ENCODE measurements at places on chromosomes 3 and 15. TPM values are rescaled to one million over a fixed set of nuclear protein-coding genes. Genes with fewer than 3 reads are reported as not detected.

Gene SLC22A13
- 1.2 TPM for total RNA-seq

Gene SAMD7
- total RNA-seq, result not detected

Gene COL8A1
- total RNA-seq, result 21.3 TPM

Gene SHF
- 0.78 TPM for total RNA-seq

Gene SNTN
- total RNA-seq, result not detected

Gene SLC28A1
- not detected for total RNA-seq

Gene NPAP1
- total RNA-seq, result not detected

Gene SPATA12
- not detected for total RNA-seq

Gene ARGFX
- total RNA-seq, result not detected

Gene FRMD5
- total RNA-seq, result under 0.01 TPM

Gene PDHB
- total RNA-seq, result 49.5 TPM

Gene CHRNA7
- under 0.01 TPM for total RNA-seq

Gene ATP13A4
- total RNA-seq, result under 0.01 TPM

Gene SLCO2A1
- under 0.01 TPM for total RNA-seq

Gene RCCD1
- 16.6 TPM for total RNA-seq

Gene SSUH2
- 0.37 TPM for total RNA-seq

All from subcutaneous preadipocyte (primary cell).